Adrenal gland (tissue), 19 donors: ENCODE measurements at places on chromosomes 16 and 17. TPM values are rescaled to one million over a fixed set of nuclear protein-coding genes. Genes with fewer than 3 reads are reported as not detected.

The SMIM36 gene
- total RNA-seq, result not detected

The ATP6V0A1 gene
- total RNA-seq, result 94.8 TPM

The DNAI2 gene
- total RNA-seq, result not detected

The TNRC6A gene
- 83.3 TPM for total RNA-seq

The SKAP1 gene
- 3.2 TPM for total RNA-seq

The SEZ6 gene
- total RNA-seq, result not detected

The C16orf96 gene
- total RNA-seq, result 0.25 TPM

The CCDC92B gene
- total RNA-seq, result 0.11 TPM

The SLC52A1 gene
- not detected for total RNA-seq

The ANKFN1 gene
- not detected for total RNA-seq

The PDE6G gene
- not detected for total RNA-seq

The GGT6 gene
- 1.1 TPM for total RNA-seq

The NLRC3 gene
- 0.33 TPM for total RNA-seq

The GRB7 gene
- not detected for total RNA-seq

The MAP3K3 gene
- total RNA-seq, result 47.1 TPM

The FBXW10 gene
- 0.61 TPM for total RNA-seq

The AIPL1 gene
- not detected for total RNA-seq

The OR2C1 gene
- 0.22 TPM for total RNA-seq

The KRTAP2-2 gene
- not detected for total RNA-seq

The SPDYE4 gene
- total RNA-seq, result not detected

The MRC2 gene
- 32.9 TPM for total RNA-seq

The CHMP1A gene
- total RNA-seq, result 64.4 TPM

The TP53TG3C gene
- not detected for total RNA-seq

The TPSD1 gene
- total RNA-seq, result not detected

The SYNGR3 gene
- total RNA-seq, result 1.1 TPM

The ACSM5 gene
- total RNA-seq, result 12.1 TPM

The ABAT gene
- 24.7 TPM for total RNA-seq

The CCL5 gene
- 4.7 TPM for total RNA-seq

The ARHGAP27 gene
- total RNA-seq, result 24.9 TPM

The CHD3 gene
- 82.8 TPM for total RNA-seq

The NHERF2 gene
- 68.6 TPM for total RNA-seq

The ACAP1 gene
- 6.0 TPM for total RNA-seq

The AATK gene
- total RNA-seq, result 12.1 TPM

The TMEM114 gene
- total RNA-seq, result not detected

The KDM6B gene
- 25.0 TPM for total RNA-seq

The NEURL4 gene
- 14.1 TPM for total RNA-seq

The CES3 gene
- 1.7 TPM for total RNA-seq

The PRRT2 gene
- total RNA-seq, result 2.4 TPM

The CFAP119 gene
- 6.9 TPM for total RNA-seq

The AOC2 gene
- total RNA-seq, result 0.91 TPM

The OTOA gene
- total RNA-seq, result 0.38 TPM

The ACE gene
- total RNA-seq, result 49.7 TPM

The VMO1 gene
- total RNA-seq, result 6.1 TPM

The MTSS2 gene
- 74.8 TPM for total RNA-seq

The FGF11 gene
- total RNA-seq, result 23.4 TPM

The DRC3 gene
- 0.17 TPM for total RNA-seq

The CDC6 gene
- total RNA-seq, result 3.0 TPM

The GNGT2 gene
- total RNA-seq, result 31.9 TPM

The FOXN1 gene
- not detected for total RNA-seq

The MYH13 gene
- total RNA-seq, result not detected

The HOXB5 gene
- 4.8 TPM for total RNA-seq

The CD300H gene
- total RNA-seq, result not detected

The C16orf95 gene
- total RNA-seq, result 4.4 TPM

The MT1M gene
- 5.1 TPM for total RNA-seq

The SPNS2 gene
- total RNA-seq, result 15.1 TPM

The GABARAPL2 gene
- 162 TPM for total RNA-seq

The NUP88 gene
- 56.5 TPM for total RNA-seq

The CCL17 gene
- not detected for total RNA-seq
